Skeletal muscle cell (primary cell): ENCODE measurements at places on chromosomes 4 and X.
A peak's percentile ranks its signal among the peaks of the same experiment; 100 is the strongest.

DNA sequence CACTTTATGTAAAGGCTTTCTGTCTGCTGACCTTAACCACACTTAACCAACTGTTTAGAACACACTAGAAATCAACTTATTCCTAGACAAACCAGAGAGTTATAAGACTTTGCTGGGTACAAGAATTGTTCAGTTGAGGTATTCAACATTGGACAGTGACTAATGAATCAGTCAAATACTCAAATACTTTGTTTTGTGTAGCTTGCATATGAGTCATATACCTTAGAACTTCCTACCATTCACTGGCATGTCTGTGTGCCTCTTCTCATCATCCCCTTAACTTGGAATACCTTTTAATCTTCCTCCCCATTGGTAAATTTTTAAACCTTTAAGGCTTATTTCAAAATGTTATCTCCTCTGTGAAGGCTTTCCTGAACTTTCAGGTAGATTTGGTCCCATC, 708.8 kb upstream of the GRIA3 start:
- no peak for DNase-seq

- no peak for DNase-seq
These were observed 74.7 kb downstream of the CEP44 start for GRCh38 chr4:174358410-174358809.

- no peak for DNase-seq
These were observed 23.7 kb downstream of the ZNF330 start for GRCh38 chr4:141244419-141244818.

- no peak for DNase-seq
These were observed 14.6 kb downstream of the SAT1 start for GRCh38 chrX:23797371-23798128.

GRCh38 chr4:48954314-48954713, 31.8 kb upstream of the CWH43 start:
- DNase-seq, result no peak

DNA sequence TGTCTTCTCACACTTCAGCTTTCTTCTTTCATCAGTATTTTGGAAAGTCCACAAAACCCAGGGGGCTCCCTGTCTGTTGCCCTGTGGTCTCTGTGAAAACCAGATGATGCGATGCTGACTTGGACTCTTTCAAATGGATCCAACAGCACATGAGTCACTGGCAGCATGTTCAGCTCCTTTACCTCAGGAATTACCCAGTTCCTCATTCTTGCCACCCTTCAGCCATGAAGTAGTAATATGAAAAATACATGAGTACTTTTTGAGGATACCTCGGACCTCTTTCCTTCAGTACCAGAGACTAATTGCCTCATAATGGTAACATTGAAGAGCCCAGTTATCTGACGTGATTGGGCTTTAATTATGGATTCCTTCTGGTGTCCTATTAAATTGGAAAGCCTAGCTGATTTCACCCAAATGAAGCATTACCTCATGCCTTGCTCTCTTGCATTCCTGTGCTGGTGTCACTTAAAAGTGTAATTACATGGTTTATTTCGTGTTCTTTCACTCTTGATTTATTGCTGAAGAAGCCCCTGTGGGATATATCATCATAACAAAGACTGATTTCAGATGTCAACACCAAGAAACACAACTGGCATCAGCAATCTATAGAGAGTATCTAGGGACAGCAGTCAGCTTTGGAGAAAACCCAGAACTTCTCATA, 63.4 kb downstream of the NFKB1 start:
- peak; percentile 82 for DNase-seq
